ENCODE measurements at places on chromosomes 7 and 10.

- no peak for DNase-seq
Measured at GRCh38 chr10:132909491-132910071, 32.8 kb downstream of the CFAP46 start.

DNA sequence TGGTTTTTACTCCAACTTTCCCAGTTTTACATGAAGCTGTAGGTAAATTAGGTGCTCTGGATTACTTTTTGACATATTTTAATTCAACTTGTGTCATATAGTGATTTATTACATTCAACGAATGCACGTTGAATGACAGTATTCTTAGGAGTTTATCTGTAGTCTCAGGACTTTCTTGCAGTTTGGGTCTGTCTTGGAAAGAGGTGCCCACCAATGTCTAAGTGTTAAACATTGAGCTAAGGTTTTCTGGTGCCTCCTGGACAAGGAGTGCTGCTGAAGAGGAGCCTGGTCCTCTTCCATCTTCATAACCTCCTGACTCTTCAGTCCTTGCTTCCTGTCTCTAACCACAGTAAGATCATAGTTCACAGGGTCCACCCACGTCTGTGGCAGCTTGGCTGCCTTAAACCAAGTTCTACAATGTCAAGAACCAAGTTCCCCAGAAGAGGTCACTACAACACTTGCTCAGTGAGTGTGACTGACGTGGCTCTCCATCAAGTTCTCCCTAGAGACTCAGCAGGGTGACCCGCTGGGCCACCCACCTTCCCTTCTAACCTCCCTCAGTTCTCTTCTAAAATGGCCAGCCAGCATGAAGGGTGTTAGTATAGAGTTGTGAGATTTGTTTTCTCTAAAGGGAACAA is 6.1 kb downstream of the NPY start:
- DNase-seq: peak; percentile 71

- DNase-seq: no peak
Measured at GRCh38 chr7:74684921-74685320, 27.4 kb downstream of the GTF2I start.

GRCh38 chr7:101772508-101773211 is 44.8 kb upstream of the CUX1 start:
- no peak for DNase-seq

GRCh38 chr10:73244866-73245477 is 2.1 kb downstream of the DNAJC9 start:
- DNase-seq: no peak

- DNase-seq: no peak
Measured at GRCh38 chr7:1210979-1211608, 21.6 kb upstream of the UNCX start.

GRCh38 chr7:5143106-5143505 is 46.9 kb upstream of the WIPI2 start:
- no peak for DNase-seq

DNA sequence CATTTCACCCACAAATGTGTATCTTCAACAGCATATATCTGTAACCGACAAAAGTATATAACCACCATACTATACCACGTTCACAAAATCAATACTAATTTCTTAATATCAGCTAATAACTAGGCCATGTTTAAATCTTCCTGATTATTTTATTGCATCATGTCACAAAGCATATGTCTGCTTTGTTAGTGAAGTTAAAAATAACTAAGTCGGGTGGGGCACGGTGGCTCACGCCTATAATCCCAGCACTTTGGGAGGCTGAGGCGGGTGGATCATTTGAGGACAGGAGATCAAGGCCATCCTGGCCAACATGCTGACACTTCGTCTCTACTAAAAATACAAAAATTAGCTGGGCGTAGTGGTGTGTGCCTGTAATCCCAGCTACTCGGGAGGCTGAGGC is 47.7 kb downstream of the HERC4 start:
- DNase-seq: no peak

DNA sequence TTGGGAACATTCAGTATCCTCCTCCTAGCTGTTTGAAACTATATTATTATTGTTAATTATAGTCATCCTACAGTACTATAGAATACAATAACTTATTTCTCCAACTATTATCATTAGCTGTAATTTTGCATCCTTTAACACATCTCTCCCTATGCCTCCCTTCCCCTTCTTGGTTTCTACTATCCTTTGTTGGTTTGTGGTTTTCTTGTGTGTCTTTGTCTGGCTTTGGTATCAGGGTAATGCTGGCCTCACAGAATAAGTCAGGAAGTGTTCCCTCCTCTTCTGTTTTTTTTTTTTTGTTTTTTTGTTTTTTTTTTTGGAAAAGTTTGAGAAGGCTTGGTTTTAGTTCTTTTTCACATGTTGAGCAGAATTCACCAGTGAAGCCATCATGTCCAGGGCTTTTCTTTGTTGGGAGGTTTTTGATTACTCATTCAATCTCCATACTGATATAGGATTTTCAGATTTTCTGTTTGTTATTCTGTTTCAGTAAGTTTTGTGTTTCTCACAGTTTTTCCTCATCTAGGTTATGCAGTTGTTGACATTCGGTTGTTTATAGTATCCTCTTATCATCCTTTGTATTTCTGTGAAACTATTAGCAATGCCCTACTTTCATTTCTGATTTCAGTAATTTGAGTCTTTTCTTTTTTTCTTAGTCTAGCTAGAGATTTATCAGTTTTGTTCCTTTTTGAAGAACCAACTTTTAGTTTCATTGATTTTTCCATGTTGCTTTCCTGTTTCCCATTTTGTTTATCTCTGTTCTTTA is 21.6 kb downstream of the C1GALT1 start:
- DNase-seq: peak; percentile 1

- DNase-seq: no peak
Measured at GRCh38 chr7:91598791-91599190, 281.7 kb downstream of the MTERF1 start.

- DNase-seq: peak; percentile 37
Measured at GRCh38 chr10:102452672-102453340, 1.5 kb upstream of the C10orf95 start.

- DNase-seq: no peak
Measured at GRCh38 chr7:125670926-125671572, 741.4 kb upstream of the POT1 start.

DNA sequence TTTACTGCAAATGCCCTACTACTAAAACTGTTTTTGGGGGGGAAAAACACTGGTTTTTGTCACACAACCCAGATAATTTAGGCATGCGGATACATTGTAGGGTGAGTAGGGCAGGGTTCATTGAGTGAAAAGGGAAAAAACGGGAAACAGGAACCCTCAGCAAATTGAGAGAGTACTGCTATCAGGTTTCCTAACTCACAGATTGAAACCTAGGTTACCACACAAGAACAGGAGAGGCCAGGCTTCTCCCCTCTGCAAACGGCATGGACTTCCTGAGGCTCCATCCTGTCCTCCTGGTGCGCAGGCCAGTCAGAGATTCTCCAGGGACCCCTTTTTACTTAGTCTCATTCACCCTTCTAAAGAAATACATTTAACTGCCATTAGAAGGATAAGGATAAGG is 30.6 kb downstream of the AVL9 start:
- no peak for DNase-seq

DNA sequence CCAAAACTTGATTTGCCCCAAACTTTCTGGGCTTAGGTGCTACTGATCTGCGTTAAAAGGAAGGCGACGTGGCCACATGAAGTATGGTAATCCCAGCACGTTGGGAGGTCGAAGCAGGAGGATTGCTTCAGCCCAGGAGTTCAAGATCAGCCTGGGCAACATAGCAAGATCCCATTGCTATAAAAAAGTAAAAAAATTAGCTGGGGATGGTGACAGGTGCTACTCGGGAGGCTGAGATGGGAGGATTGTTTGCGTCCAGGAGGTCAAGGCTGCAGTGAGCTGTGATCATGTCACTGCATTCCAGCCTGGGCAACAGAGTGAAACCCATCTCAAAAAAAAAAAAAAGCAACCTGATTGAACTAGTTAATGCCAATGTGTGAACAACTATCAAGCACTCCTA is 5.1 kb upstream of the CUL1 start:
- DNase-seq: no peak

DNA sequence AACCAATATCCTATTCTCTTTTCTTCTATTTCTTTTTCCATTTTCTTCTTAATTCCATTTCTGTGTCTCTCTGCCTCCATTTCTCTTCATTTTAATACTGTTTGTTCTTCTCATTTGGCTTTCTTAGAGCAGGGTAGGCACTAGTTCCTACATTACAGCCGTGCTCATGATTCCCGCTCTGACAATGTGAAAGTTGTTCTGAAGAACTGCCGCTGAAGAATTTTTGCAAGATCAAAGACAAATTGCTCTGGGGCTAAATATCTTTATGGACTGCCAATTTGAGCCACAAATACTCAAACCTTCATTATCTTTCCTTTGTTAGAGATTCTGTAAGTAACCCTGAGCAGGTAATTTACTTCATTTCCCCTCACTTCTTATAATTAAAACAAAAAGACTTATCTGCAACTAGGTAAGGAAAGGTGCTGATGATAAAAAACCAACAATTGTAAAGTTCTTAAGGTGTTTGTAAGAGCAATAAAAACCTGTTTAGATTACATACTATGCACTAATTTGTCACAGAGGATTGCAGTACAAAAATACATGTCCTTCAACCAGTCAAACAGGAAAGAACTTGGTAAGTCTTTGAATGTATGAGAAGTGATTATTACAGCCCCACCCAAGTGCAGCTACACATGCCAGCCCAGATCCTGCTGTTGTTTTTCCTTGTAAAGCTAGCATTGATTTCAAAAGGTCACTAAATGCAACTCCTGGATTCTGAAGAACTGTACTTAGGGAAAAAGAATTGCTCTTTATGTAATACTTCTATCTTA is 127.5 kb downstream of the COL28A1 start:
- no peak for DNase-seq

GRCh38 chr10:74775099-74775498 is 51.3 kb upstream of the KAT6B start:
- no peak for DNase-seq

GRCh38 chr10:93535293-93535692 is 31.2 kb upstream of the FFAR4 start:
- no peak for DNase-seq

DNA sequence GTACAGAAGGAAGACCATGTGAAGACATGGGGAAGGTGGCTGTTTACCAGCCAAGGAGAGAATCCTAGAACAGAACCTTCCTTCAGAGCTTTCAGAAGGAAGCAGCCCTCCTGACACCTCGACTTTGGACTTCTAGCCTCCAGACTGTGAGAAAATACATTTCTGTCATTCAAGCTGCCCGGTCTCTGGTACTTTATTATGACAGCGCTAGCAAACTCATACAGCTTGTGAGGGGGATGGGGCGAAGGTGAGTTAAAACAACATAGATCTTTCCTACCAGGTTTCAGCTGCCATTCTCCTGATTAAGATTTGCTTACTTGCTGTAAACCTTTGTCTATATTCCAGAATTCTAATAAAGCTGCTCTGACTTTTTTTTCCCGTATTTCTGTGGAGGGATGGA is 14.9 kb upstream of the ZNF248 start:
- no peak for DNase-seq

- DNase-seq: no peak
Measured at GRCh38 chr10:93718937-93719725, 16.7 kb upstream of the FRA10AC1 start.

DNA sequence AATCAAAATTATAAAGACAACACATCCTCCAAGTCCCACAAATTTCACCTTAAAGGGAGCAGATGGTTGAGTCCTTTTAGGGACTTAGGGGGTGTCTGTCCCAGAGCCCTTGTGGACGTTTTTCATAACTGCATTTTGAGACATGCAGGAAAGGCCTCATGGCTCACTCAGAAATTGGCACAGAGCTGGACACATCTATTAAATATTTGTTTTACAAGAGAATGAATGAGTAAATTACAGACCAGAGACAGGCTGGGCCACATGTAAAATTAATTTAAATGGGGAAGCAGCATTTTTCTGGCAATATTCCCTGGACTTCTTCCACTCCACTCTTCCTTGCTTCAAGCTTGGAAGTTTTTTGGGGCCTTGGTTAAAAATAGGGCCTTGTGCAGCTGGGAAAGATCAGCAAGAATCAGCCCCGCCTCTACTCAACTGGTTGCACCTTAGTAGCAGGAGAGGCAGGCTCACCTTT is 20.0 kb downstream of the LAMB1 start:
- no peak for DNase-seq

DNA sequence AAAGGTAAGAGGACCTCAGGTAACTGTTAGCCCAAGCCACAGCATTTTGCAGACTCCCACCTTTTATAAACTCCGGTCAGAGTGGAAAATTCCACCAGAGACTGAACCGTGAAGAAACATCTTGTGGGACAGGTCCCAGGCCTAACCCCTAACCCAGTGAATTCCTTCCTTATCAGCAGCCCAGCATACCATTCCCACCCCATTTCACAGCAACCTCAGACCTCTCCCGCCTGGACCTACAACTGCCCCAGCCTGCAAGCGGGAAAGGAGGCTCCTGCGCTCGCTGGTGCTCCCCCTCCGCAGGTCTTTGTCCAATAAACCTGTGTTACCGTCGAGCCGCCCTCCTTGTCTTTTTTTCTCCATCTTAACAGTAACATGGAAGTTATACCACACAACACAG is 736.6 kb downstream of the MAGI2 start:
- DNase-seq: no peak

DNA sequence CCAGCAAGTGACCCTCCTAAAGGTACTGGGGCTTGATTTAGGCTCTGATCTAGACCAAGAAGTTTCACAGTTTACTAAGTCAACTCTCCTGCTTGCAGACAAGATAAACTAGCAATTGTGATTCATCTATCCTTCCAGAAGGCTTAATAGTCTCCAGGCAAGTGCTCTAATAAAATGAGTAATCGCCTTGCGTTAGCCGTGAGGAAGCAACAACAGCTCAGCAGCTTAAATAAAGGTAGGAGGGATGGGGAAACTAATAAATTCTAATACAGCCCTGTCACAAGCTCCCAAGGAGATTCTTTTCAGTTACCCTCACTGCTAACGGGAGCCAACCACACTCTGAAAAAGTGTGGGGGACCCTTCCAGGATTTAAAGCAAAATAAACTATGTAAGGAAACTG is 48.4 kb downstream of the FRMD4A start:
- DNase-seq: peak; percentile 83

DNA sequence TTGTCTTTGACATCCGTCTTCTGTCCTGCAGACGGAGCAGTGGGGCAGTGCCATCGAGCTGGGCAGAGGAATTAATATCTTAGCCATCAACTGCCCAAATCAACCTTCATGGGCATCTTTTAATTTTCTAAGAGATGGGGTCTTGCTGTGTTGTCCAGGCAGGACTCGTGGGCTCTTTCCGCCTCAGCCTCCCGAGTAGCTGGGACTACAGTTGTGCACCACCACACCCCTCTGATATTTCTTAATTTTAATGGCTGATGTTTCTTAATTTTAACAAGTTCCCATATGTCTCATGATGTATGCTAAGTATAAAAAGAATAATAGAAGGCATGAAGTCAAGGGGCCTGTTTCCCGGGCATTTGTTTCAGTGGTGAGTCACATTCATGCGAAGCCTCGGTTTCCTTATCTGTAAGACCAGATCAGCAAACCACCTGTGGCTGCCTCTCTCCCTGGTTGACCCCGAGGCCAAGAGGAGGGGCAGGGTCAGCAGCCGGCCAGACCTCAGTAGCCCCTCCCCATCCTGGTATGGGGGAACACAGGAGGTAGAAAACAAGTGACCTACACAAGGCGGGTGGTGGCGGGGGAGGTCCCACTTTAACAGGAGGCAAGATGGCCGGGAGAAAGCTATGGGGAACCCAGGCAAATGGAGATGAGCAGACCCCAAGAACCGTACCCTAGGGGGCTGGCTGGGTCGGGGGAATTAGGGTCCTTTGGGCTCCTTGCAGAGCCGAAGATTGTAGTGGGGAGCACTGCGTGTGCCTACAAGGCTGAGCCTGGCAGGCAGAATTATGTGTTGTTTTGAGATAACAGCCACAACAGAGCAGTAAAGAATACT is 85.5 kb downstream of the CUX1 start:
- no peak for DNase-seq
